ENCODE measurements at places on chromosomes 7 and 10.

DNA sequence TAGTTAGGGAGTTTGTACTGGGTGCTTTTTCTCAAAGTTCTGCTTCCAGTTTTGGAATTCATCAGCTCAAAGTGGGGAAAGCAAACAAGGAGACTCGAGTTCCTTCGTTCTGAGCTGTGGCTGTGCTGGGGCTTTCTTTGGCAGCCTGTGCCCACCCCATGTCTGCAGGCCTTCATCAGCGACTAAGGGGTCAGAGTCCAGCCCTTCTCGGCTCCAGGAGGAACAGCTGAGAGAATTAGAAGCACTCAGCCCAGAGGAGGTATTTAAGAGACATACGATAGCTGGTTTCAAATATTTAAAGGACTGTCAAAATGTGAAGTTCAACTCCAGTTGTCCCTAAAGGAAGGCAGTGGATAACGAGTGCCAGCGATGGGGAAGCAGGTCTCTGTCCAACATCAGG lies 41.3 kb downstream of the SH3PXD2A start:
- DNase-seq, result no peak

DNA sequence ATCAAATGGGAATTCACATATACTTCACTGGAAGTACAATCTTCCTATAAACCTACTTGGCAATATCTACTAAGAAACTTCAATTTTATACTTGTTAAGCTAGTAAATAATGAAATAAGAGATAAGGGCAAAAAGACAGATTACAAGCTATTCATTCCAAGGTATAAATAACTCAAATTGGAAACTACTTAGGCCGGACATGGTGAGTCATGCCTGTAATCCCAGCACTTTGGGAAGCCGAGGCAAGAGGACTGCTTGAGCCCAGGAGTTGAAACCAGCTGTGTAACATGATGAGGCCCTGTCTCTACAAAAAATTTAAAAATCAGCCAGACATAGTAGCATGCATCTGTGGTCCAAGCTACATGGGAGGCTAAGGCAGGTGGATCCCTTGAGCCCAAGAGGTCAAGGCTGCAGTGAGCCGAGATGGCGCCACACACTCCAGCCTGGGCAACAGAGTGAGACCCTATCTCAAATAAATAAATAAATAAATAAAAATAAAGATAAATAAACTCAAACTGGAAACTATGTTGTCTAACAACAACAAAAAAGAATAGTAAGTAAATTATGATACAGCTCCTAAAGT lies 37.6 kb downstream of the ARHGAP21 start:
- DNase-seq, result no peak

GRCh38 chr10:23063973-23064812 lies 31.2 kb upstream of the MSRB2 start:
- peak; percentile 79 for DNase-seq

DNA sequence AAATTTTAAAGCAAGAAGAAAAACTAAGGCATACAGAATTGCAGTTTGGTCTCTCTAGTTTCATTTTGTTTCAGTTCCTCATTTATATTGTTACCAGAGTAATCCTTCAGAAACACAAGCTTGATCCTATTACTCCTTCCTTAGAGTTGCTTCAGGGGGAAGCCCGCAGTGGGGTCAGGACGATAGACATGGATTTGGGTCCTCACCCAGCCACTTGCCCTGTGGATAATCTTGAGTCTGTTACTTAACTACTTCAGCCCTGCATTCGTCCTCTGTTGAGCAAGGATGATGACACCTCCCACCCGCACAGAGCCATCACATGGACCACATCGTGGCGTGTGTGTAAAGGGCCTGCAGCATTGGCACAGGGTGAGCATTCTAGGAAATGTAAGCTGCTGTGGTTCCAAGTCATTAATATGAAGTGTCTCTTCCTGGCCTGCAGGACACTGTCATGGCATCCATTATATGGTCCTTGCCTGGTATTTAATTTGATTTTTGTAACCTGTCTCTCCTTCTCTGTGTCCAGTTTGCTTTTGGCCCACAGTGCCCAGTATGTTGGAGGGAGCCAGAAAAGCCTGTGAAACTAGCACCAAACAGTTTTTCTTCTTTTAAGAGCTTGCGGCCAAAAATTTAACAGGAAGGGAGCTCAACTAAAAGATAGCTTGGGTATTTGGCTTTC lies 111.2 kb downstream of the EEPD1 start:
- DNase-seq, result no peak

DNA sequence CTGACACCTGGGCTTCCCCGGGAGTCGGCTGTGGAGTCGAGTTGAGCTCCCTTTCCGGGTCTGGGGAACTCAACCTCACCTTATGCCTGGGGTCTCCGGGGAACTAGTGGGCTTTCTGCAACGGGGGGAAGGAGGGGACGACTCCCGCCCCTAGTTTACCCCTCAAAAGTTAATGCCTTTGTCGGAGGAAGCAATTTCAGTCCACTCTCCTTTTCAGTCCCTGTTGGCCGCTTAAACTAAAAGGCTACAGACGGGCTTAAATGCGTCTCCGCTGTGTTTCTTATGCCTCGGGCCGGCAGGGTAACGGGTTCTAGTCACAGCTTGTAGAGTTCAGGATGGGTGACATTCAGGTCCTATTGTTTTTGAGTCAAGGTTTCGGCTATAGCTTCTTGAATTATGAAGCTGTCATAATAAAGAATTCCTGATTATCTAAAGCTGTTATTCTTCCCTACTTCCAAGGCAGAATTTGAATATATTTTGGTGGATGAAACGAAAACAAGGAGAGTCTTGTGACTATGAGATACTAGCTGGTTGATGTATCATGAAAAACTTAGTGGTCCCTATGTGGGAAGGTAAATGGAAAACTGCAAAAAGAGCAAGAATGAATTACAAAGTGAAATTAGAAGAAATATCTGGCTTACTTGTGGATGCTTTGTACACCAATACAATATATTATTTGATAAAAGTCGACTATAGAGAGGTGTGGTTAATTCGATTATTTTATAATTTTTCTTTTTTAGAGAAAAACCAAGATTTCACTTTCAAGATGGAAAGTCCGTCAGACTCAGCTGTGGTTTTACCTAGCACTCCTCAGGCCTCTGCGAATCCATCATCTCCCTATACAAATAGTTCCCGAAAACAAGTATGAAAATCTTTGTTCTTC lies 495 bp downstream of the SFR1 start:
- DNase-seq, result no peak

DNA sequence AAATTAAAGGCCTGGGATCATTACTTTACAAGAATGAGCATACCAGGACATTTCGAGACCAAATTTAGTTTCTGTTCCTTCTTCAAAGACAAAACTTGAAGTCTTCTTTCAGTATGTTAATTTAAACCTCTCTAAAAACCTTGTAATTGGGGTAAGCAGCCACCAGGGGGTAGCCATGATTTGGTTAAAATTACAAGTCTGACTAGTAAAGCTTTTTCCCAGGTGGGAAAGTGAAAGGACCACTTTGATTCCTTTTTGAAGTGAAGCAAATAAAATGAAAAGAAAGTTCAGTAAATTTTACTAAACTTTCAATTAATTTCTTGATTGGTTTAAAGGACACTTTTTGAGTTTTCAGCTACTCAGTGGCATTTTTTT lies 294.3 kb downstream of the BBS9 start:
- DNase-seq, result no peak

DNA sequence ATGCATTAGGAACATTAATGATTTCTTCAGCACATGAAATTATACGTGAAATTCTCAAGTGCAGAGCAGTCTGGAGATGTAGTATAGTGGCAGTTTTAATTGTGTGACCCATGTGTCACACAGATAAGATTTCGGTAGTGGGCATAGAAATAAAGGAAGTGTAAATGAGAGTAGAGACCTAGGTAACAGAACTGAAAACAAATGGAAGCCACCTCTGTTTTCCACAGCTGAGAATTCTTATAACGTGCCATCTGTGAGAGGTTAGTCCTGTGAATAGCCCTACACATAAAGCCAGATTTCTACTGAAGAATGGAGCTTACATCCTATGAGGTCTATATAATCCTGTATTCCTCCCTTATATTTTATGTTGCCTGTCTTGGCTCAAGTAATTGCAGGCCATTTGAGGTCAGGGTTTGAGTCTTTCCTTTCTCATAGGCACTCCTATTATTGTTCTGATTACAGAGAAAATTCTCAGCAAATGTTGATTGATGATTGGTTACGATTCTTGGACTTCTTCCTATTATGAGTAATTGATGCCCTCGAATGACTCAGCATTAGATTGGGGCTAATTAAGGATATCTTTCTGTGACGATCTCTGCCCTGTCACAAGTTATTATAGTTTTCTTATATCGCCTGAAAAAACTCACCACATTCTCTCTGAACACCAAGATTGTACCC lies 258.2 kb downstream of the KIF20B start:
- no peak for DNase-seq

DNA sequence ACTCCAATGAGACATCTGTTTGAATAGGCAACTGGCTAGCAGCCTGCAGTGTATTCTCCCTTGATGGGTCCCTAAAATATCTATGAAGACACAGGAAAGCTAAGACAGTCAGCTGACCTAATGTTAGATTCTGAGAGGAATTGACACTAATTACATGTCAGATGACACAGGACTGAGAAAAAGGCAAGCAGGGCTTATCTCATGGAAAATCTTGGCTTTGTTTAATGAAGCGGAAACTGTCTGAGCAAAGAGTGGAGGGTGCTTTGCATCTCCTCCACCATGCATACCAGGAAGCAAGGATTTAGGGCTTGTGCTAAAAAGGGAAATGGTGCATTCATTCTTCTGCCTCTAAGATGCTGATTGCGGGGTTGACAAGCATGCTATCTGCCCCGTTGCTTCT lies 135.5 kb upstream of the GLI3 start:
- DNase-seq, result no peak

DNA sequence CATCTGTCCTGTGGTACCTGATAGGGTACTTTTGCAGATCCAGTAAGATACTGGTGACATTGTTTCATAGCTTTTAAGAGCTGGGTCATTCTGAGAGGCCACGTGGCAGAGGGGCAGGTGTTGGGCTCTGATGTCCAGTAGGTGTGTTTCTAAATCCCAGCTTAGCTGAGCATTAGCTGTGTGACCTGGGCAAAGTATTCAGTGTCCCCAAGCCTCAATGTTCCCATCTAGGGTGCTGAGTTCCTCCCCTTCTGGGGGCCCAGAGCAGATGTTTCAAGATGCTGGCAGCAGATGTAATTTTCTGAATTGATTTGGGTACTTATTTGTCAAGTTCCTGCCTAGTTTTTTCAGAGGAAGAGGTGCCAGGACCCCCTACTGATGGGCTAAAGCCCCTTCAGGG lies 52.9 kb downstream of the NEURL1 start:
- DNase-seq, result no peak

GRCh38 chr10:239109-239508 lies 103.9 kb downstream of the ZMYND11 start:
- peak; percentile 29 for DNase-seq

- DNase-seq, result peak; percentile 70
These were observed 687 bp upstream of the DKK1 start for GRCh38 chr10:52313256-52313932.

DNA sequence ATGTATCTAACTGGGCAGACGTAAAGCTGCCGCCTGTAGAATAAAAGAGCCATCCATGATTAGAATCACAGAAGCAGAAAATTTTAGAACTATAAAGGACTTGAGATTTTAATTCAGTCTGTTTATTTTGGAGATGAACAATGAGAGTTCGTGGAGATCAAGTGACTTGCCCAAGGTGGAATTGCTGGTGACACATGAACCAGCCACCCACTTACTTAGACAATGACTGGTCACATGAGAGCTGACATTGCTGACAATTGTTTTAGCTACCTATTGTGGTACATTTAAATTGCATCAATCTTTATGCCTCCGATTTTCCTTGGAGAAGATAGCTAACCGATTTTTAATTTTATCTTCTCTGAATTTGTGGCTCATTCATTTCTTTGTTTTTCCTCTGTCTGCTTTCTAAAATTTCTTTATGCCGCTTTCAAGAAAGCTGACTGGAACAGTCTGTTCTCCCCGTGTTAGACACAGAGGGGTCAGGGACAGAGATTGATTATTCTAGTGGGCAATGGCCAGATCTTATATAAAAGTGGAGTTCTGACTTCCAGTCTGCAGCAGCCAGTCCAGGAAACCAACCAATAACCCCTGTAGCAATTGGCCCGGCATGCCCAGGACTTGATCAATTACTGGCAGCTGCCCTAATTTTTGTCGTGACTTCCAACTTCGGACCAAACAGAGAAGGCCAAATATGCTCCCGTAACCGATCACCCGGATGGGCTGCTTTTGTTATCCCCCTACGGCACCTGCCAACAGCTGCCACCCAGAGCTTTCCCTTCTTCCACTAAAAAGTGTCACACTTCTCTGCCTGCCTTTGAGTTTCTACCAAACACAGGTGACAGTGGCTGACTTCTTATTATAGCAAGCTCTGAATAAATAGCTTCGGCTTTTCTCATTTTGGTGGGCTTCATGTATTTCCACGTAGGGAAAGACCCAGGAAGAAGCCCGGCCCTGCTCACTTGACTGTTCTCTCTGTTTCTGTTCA lies 241.6 kb downstream of the CAMK1D start:
- no peak for DNase-seq

DNA sequence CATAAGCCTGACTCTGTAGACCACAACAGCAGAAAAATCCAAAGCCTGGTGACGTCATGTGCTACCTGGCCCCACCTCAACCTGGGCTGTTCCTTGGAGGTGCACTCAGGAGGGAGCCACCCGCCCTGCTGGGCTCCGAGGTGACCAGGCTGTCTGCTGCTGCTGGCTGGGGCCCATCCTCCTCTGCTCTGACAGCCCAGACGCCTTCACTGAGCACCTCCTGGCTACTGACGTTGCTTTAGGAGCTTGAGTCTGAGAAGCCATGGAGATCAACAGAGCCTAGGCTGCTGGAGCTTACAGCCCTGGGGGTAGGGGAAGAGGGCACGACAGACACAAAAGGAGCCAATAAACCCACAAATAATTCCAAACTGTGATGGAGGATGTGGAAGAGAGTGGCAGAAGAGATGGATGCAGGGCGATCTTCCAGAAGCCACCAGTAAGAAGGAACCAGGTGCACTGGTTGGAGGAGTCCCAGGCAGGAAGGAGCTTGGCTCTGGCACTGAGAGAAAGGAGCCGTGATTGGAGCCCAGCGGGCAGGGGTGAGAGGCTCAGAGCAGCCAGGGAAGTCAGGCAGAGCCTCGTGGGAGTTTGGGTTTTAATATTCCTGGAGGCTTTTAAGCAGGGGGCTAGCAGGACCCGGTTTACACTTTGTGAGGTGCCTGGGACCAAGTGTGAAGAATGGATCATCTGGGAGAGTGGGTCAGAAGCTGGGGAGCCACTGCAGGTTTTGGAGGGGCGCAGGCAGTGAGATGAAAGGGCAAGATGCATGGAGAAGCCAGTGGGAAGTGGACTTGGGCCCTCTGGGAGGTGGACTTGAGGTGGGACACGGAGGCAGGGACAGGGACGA lies 1.7 kb upstream of the PTPRE start:
- DNase-seq, result no peak

- DNase-seq, result no peak
These were observed 55.5 kb downstream of the CCDC186 start for GRCh38 chr10:114118514-114118913.

DNA sequence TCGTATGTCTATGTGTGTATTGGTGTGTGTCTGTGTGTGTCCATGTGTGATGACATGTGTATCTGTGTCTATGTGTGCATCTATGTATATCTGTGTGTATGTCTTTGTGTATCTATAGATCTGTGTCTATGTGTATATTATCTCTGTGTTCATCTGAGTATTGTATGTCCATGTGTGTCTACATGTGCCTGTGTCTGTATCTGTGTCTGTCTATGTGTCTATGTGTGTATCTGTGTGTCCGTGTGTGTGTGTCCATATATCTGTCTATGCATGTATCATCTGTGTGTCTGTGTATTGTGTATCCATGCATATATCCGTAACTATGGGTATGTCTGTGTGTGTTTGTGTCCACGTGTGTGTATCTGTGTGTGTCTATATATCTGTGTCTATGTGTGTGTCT lies 2.7 kb upstream of the FAM20C start:
- no peak for DNase-seq
